Spinal cord (tissue), 10 donors: ENCODE measurements at places on chromosomes 5 and 9. TPM values are rescaled to one million over a fixed set of nuclear protein-coding genes. Genes with fewer than 3 reads are reported as not detected.

DNA sequence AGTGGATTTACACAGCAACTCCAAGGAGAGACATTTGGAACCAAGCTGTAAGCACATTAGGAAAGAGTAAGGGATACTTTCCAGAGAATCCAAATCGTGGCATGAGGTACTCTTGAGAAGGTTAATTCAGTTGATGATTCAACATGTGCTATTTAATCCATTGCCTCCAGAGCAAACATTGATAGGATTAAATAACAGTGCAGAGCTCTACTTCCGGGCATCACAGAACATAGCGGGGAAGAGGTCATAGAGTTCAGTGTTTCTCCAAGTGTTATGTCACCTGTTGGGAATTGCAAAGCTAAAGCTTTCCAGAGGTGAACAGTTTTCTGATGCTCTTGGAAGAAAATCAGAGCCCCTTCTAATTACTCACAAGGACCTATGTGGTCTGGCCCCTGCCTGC, 127.5 kb downstream of the PPP2R2B start:
- no peak for DNase-seq

DNA sequence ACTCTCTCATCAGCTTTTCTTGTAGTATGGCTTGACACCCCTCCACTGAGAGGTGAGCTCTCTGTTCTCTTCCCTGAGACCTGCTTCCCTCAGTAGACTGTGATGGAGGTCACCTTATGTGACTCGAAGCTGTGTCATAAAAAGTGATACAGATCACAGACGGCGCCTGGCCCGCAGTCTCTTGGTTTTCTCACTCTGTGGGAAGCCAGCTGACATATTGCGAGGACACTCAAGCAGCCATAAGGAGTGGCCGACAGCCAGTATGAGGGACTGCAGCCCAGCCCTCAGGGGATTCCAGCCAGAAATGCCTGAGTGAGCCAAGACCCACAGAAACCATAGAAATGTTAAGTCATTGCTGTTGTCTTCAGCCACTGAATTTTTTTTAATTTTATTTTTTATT, 38.0 kb downstream of the GADD45G start:
- DNase-seq: peak; percentile 95

The NXNL2 gene
- 1.8 TPM for total RNA-seq

DNA sequence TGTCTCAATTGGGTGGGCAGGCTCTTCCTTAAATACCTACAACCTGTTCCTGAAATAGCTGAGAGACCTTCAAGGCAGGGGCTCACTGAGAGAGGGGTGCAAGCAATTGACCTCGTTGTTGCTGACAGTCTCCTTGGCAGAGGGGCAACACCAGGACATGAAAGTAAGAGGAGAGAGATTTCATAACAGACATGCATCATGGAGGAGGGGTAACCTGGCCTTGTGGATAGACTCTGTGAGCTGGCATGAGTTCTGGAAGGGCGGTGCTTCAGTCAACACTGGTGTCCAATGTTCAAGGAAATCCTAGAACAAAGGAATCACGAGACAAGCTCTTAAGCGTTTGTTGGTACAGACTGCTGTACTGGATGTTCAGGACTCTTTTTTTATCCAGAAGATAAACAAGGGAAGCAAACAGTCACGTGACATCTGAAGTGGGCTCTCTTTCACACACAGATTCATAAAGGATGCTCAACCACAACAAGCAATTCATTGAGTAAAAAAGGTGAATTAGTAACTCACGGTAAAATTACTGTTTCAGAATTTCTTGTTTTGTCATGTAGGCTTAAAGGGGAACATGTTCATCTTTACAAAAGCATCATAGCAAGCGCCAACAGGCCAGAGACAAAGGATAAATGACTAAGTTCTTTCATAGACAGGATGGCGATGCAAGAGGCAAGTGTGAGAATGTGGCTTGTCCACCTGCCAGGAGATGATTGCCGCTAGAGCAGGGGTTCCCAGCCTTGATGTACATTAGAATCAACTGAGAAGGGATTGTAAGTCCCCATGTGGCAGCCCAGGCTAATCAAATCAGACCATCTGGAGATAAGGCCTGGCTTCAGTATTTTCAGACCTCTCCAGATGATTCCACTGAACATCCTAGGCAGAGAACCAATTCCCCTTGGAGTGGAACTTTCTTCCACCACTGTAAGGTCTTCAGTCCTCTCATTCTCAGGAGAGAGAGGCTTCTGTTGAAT, 20.7 kb downstream of the ANKRA2 start:
- DNase-seq: no peak

GRCh38 chr5:179913461-179913860, 5.8 kb upstream of the TBC1D9B start:
- DNase-seq: no peak

The ECM2 gene
- 63.9 TPM for total RNA-seq

- no peak for DNase-seq
These were observed 103.2 kb upstream of the ALDH1B1 start for GRCh38 chr9:38289236-38289865.

GRCh38 chr5:39846144-39846543, 421.4 kb upstream of the DAB2 start:
- DNase-seq: no peak

DNA sequence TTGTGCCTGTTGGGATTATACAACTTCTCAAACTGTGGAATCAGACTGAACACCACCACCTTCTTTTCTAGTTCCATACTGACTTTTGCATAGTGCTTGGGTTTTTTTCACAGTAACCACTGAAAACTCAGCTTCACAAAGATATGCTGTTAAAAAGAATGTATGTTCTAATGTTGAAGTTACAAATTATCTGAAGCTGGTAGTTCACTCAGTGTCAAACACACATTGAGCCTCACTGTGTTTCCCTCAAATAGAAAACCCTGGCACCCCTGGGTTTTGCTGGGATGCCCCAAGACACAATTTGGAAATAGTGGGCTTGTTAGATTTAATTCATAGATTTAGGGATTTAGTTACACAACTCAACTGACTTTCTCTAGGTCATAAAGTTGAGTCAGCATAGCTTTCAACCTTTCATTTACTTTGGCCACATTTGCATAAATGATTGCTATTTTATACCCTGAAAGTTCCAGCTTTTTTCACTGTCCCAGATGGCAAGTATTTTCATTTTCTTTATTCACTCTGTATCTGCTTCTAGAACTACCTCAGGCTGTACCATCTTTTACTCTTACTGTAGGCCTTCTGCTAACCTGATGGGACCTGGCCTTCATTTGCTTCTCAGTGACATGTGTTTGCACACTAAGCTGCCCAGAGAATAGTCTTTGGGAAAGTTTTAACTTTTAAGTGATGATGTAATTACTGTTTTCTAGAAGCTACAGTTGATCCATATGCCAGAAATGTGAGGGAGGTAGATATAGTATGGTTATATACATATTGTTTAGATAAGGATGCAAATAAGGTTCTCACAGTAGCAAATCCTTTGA, 115.1 kb downstream of the CDC42SE2 start:
- DNase-seq: no peak

DNA sequence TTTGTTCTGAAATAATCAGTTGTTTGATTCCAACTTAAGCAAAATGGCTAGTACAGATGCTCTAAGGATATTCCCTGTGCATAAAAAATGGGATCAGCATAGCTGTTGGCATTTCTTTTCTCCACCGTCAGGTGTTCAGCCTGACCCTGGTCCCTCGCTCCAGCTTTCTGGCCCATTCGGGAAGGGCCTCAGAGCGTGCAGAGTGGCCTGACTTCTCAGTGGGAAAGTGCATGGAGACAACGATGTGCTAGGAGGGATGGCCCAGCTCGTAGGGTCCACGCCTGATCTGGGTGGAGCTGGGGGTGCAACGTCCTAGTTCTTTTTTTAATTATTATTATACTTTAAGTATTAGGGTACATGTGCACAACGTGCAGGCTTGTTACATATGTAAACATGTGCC, 319.1 kb upstream of the IRX4 start:
- no peak for DNase-seq

DNA sequence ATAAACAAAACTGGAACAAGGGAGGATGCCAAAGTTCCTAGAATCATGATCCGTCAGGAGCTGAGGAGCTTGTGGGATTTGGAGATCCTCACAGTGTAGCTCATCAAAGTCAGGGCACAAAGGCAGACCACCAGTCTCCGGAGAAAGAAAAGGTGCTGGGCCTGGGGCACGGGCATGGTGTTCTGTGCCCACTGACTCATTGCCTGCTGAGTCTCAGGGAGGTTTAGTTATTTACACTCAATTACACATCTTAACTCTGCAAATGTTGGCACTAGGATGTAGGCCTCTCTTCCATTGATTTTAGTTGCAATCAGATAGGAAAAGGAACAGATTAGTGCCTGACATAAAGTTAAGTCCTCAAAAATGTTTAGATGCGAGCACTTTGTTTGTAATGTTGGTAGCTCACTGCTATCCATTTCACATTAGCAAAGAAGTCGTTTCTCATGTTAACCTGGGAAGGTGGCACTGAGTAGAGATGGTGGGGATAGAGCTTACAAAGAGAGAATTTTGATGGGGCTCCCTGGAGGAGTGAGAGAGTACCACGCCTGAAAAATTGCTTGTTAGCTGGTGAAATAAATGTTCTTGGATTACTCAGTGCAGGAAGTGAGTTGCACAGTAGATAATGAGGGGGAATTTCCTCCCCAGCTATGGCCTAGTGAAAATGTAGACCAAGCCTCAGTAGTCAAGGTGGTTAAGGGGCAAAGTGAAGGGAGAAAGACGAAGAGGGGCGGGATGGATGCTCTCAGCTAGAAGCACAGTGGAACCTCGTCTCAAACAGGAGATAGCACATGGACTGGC, 109.5 kb upstream of the CD180 start:
- DNase-seq: no peak

GRCh38 chr9:117458066-117458465, 43.2 kb upstream of the ASTN2 start:
- no peak for DNase-seq

GRCh38 chr5:140220698-140221064, 45.7 kb downstream of the CYSTM1 start:
- no peak for DNase-seq

DNA sequence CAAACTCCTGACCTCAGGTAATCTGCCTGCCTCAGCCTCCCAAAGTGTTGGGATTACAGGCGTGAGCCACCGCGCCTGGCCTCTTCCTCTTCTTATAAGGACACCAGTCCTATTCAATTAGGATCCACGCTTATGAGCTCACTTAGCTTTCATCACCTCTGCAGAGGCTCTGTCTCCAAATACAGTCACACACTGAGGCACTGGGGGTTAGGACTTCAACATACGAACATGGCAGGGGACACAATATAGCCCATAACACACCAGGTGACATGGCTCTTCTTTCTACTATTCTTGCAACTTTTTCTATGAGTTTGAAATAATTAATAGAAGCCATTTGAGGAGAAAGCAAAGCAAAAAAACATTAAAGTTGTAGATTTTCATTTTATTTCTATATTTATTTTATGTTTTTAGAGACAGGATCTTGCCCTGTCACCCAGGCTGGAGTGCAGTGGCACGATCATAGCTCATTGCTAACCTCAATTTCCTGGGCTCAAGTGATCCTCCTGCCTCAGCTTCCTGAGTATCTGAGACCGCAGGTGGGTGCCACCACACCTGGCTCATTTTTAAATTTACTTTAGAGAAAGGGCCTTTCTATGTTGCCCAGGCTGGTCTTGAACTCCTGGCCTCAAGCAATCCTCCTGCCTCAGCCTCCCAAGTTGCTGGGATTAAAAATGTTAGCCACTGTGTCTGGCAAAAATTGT, 6.0 kb upstream of the PRRT1B start:
- DNase-seq: no peak

The PRLR gene
- 5.3 TPM for total RNA-seq
